Adrenal gland (tissue), 19 donors: ENCODE measurements at places on chromosomes 3 and 15. TPM values are rescaled to one million over a fixed set of nuclear protein-coding genes. Genes with fewer than 3 reads are reported as not detected.

The SLC28A1 gene
- polyA plus RNA-seq = 0.05 TPM

The ADGRG7 gene
- not detected for polyA plus RNA-seq

The ROPN1 gene
- not detected for polyA plus RNA-seq

The SH2D7 gene
- not detected for polyA plus RNA-seq

The SCAMP5 gene
- 10.2 TPM for polyA plus RNA-seq
